ENCODE measurements at places on chromosomes 7 and 10.

DNA sequence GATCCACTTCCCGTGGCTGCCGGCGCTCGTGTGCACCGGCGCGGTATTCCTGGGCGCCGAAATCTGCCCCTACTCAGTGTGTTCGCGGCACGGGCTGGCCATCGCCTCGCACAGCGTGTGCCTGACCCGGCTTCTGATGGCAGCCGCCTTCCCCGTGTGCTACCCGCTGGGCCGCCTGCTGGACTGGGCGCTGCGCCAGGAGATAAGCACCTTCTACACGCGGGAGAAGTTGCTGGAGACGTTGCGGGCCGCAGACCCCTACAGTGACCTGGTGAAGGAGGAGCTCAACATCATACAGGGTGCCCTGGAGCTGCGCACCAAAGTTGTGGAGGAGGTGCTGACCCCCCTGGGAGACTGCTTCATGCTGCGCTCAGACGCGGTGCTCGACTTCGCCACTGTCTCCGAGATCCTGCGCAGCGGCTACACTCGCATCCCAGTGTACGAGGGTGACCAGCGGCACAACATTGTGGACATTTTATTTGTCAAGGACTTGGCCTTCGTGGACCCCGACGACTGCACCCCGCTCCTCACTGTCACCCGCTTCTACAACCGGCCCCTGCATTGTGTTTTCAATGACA lies 1.3 kb downstream of the CNNM1 start:
- no peak for DNase-seq

DNA sequence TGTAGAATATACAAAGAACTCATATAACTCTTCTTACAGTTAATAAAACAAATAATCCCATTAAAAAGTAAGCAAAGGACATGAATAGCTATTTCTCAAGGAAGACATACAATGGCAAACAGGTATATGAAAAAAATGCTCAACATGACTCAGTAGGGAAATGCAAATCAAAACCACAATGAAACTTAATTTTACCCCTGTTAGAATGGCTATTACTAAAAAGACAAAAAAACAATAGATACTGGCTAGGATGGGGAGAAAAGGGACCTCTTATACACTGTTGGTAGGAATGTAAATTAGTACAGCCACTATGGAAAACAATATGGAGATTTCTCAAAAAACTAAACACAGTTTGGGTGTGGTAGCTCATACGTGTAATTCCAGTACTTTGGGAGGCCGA lies 37.8 kb downstream of the HERPUD2 start:
- no peak for DNase-seq

- no peak for DNase-seq
Observed at GRCh38 chr7:26368542-26368941, 76.9 kb downstream of the SNX10 start.

- no peak for DNase-seq
Observed at GRCh38 chr7:122896509-122896908, 10.2 kb upstream of the CADPS2 start.

GRCh38 chr10:103465411-103466179 lies 6.9 kb upstream of the CALHM1 start:
- no peak for DNase-seq

DNA sequence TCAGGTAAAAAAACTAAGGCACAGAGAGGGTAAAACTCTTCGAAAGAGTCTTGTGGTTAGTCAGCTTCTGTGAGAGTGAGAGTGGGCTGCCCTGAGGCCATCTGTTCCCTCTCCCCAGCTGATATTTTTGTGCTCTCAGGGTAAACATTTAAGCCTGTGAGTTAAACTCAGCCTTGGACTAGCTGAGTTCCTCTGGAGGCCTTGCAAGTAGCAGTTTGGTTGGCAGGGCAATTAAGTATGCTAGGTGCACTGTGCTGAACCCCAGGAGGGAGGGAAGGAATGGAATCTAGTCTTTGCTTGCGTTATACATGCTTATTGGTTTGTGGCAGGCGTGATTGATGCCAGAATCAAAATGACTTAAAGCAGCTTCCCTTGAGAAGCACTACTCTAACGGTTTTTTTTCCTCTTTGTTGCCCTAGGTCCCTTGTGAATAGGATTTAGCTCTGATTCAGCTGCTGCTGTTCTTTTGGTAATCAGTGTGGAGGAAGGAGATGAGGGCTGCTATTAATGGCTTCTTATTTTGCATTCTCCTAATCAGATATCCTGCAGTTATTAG lies 140.2 kb downstream of the AUTS2 start:
- no peak for DNase-seq
